Smooth muscle cell of trachea (primary cell): ENCODE measurements at places on chromosomes 13 and 19. TPM values are rescaled to one million over a fixed set of nuclear protein-coding genes. Genes with fewer than 3 reads are reported as not detected.

The ACP7 gene
- total RNA-seq = under 0.01 and 0.15 TPM in 2 replicates

The MIER2 gene
- total RNA-seq = 14.5 and 24.3 TPM in 2 replicates

The FAM83E gene
- under 0.01 and 0.33 TPM in 2 replicates for total RNA-seq

The EML2 gene
- total RNA-seq = 38.3 and 63.5 TPM in 2 replicates

The IZUMO1 gene
- total RNA-seq = not detected in 2 replicates

The SIAH3 gene
- total RNA-seq = not detected in 2 replicates

The CDX2 gene
- not detected in 2 replicates for total RNA-seq

The DIAPH3 gene
- total RNA-seq = 1.5 and 19.6 TPM in 2 replicates

The PTH2 gene
- not detected in 2 replicates for total RNA-seq

The GDF15 gene
- total RNA-seq = 37.7 and 138 TPM in 2 replicates

The NLRP5 gene
- not detected in 2 replicates for total RNA-seq

The CADM4 gene
- total RNA-seq = 3.8 and 11.6 TPM in 2 replicates

The KCNJ14 gene
- 0.29 and 1.2 TPM in 2 replicates for total RNA-seq

The RNF17 gene
- total RNA-seq = 0.17 TPM in 1 of 2 replicates, not detected in the other

The LGALS14 gene
- not detected in 2 replicates for total RNA-seq

The SOX1 gene
- not detected in 2 replicates for total RNA-seq

The CYP2F1 gene
- not detected in 2 replicates for total RNA-seq

The VSTM1 gene
- total RNA-seq = not detected in 2 replicates

The PDX1 gene
- not detected in 2 replicates for total RNA-seq

The NLRP4 gene
- not detected in 2 replicates for total RNA-seq

The KCNN4 gene
- total RNA-seq = 1.0 and 2.6 TPM in 2 replicates

The ANKRD24 gene
- 1.0 and 5.0 TPM in 2 replicates for total RNA-seq

The SAE1 gene
- total RNA-seq = 106 and 195 TPM in 2 replicates

The HRC gene
- total RNA-seq = not detected in 2 replicates

The CEACAM21 gene
- not detected in 2 replicates for total RNA-seq

The EHD2 gene
- 244 and 347 TPM in 2 replicates for total RNA-seq

The ZNF225 gene
- 6.1 and 9.3 TPM in 2 replicates for total RNA-seq

The SYNE4 gene
- 0.15 and 0.50 TPM in 2 replicates for total RNA-seq

The SIGLEC10 gene
- not detected in 2 replicates for total RNA-seq

The TMEM205 gene
- total RNA-seq = 120 and 124 TPM in 2 replicates

The CLEC17A gene
- under 0.01 TPM in 2 replicates for total RNA-seq

The RASGRP4 gene
- total RNA-seq = not detected in 2 replicates

The KLK15 gene
- total RNA-seq = not detected in 2 replicates

The HS6ST3 gene
- not detected in 2 replicates for total RNA-seq

The ETHE1 gene
- 118 and 122 TPM in 2 replicates for total RNA-seq

The CLC gene
- total RNA-seq = not detected in 2 replicates

The CD22 gene
- not detected in 2 replicates for total RNA-seq
